ENCODE measurements at places on chromosomes 2 and 18.

GRCh38 chr2:168510125-168510756 is 54.2 kb downstream of the CERS6 start:
- DNase-seq: no peak

GRCh38 chr2:157792335-157793052 is 83.6 kb downstream of the ACVR1 start:
- peak; percentile 63 for DNase-seq

- no peak for DNase-seq
Observed at GRCh38 chr2:45506756-45507155, 104.3 kb downstream of the SRBD1 start.

DNA sequence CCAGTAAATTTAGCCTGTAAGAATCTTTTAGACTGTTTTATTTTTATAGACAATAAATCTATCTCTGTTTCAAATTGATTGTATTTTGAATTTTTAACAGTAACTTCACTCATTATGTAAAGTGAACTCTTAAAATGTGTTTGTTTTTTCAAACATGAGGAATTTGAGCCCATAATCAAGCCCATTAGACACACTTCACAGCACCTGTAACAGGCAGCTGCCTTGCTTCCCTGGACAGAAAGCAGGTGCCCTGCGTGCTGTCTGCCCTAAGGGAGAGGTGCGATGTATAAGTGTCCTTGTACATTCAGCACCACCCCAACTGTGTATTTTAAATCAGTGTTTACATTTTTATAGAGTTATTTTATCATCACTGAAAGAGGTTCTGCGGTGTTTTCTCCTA is 186.5 kb upstream of the TPO start:
- no peak for DNase-seq

DNA sequence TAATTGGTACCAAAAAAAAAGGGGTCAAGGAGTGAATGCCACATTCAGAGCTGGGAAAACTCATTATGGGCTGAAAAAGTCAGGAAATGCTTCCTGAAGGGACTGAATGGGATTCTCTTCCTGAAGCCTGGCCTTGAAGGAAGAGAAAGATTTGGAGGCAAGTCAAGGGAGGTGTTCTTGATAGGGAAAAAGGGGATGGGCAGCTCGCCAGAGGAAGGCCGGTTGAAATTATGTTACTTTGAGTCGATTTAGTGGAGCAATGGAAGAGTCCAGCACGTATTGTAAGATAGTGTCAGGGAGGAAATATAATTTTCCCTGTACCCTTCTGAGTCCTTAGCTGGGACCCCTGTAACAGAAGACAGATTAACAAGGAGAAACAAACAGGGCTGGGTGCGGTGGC is 115.3 kb upstream of the STPG4 start:
- DNase-seq: no peak

DNA sequence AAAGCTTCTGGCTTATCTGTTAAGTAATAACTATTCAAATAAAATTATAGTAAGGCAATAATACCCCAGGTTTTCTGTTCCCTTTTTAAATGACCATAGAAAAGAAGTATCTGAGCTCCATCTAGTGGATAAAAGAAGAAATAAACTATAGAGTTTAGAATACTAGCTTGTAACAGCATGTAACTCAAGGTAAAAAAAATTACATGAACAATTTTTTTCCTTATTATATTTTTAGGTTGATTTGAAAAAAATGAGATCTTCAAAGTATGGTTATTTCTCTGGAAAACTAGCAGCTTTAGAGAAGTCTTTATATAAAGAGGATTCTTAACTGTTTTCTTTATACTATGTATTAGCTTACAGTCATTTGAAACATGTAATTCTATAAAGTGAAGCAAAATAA is 58.1 kb downstream of the NCKAP1 start:
- DNase-seq: peak; percentile 72

DNA sequence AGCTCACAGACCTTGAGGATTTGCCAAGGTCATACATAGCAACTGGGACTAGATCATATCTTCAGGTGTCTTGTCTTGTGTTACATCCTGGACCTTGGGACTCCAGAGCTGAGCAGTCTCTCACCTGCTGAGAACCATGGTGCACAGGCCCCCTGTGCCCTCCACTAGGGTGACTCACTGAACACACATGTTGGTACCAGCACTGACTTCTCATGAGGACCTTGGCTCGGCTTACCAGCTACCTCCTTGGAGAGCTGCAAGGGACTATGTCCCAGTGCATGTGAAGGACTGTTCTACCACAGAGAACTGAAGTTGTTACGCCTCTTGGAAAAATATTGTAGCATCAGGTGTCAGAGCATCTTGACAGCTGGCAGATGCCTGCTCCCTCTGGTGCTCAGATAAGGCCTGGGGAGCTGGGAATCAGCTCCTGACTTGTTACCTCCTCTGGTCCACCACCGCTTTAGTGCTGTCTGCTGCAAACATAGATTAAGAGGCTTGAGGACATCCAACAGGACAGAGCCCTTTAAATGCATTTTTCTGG is 72.1 kb downstream of the WDSUB1 start:
- DNase-seq: no peak

- DNase-seq: peak; percentile 51
Observed at GRCh38 chr2:12819103-12819475, 102.4 kb downstream of the TRIB2 start.

- no peak for DNase-seq
Observed at GRCh38 chr2:102172745-102173144, 14.1 kb upstream of the IL1RL2 start.

- DNase-seq: no peak
Observed at GRCh38 chr2:27573452-27573851, 9.4 kb upstream of the ZNF512 start.

GRCh38 chr2:241071677-241072111 is 30.4 kb downstream of the MTERF4 start:
- DNase-seq: no peak

GRCh38 chr2:214593727-214594126 is 182.9 kb downstream of the VWC2L start:
- DNase-seq: peak; percentile 90

- DNase-seq: no peak
Observed at GRCh38 chr2:237139123-237139675, 53.5 kb downstream of the COPS8 start.

GRCh38 chr2:164495491-164496223 is 125.6 kb downstream of the GRB14 start:
- peak; percentile 52 for DNase-seq

GRCh38 chr2:41909584-41909983 is 138.2 kb upstream of the PKDCC start:
- DNase-seq: peak; percentile 47

GRCh38 chr2:53209679-53210458 is 557.7 kb upstream of the CHAC2 start:
- DNase-seq: no peak

DNA sequence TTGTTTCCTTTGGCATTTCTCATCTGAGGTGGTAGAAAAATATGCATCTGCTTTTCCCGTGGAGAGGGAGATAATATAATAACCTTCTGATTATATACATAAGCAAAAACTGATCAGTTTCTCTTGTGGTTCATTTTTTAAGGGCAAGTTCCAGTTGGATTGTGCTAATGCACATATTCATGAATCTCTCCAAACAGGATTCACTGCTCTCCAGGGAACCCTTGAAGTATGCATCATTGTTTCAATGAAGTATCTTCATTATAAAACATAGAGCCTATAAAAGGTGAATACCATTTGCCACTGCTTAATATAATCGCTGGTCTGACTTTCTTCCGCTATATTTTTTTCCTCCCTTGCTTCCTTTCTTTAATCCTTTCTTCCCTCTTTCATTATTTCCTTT is 384.7 kb downstream of the FIGN start:
- no peak for DNase-seq

- DNase-seq: no peak
Observed at GRCh38 chr18:48393776-48394175, 15.4 kb downstream of the ZBTB7C start.

DNA sequence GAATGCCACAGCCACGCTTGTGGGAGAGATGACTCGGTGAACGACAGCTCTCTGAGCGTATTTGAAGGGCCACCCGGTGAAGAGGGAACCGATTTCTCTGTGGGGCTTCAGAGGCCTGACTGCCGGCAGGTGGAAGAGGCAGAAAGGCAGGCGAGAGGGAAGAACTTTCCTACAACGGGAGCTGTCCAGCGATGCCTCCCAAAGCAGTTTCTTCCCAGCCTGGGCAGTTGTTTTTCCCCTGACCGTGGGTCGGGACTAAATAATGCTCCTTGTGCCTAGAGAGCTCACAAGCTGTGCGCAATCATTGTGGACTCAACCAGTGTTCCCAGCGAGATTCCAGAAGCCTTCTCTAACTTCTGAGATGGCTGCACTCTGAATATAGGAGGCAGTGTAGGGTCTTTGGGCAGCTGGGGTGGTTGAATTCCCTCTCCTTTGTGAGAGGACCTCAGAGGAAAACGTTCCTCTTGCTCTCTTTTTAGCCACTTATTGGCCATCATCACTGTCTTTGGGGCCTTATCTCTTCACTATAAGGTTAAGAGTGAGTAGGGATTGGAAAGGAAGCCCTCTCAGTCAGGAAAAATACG is 710 bp downstream of the SEC11C start:
- no peak for DNase-seq

GRCh38 chr18:47901624-47902362 is 28.7 kb downstream of the SMAD2 start:
- DNase-seq: no peak

- no peak for DNase-seq
Observed at GRCh38 chr2:105760639-105761337, 16.1 kb downstream of the NCK2 start.

- no peak for DNase-seq
Observed at GRCh38 chr2:45214550-45214949, 205.3 kb upstream of the SIX2 start.

DNA sequence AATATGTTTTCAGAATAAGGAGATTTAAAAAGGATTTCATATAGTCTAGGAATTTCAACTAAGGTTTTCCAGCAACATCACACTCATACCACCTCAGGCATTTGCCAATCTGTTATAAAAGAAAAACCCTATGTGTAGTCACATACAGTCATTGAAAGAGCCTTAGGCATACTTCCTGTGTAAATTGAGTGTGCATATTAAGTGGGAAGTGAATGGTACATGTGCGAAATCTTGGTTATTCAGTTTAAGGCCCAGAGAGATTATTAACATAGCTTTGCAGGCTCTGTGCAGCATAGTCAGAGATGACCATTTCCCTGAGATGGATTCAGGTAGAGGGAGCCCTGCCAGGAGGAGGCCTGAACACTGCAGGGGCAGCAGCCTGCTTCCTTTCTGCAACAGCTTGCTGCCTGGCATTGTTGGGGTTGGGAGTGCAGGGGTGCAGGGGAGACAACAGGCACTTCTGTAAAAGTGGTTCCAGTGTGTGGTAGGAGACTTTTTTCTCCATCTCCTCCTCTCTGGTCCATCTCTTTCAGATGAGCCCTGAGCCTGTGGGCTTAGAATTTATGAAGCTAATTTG is 100.1 kb upstream of the OSR1 start:
- DNase-seq: no peak
